Naive thymus-derived CD8-positive, alpha-beta T cell (primary cell): ENCODE measurements at places on chromosomes 7 and 10.

GRCh38 chr7:77819021-77819420, 20.4 kb downstream of the PHTF2 start:
- H3K27me3 ChIP-seq = no peaks in the 10 kb centered on the region
- no peak overlapping the region for H3K4me3 ChIP-seq
- peaks cover 9% of the 10 kb centered on the region for H3K4me1 ChIP-seq
- H3K27ac ChIP-seq = no peak overlapping the region

- no peak overlapping the region for H3K27ac ChIP-seq
- DNase-seq = no peak
- H3K36me3 ChIP-seq = peaks cover 24% of the 10 kb centered on the region
- H3K4me3 ChIP-seq = no peak overlapping the region
- peaks cover 49% of the 10 kb centered on the region for H3K4me1 ChIP-seq
These were observed 16.2 kb downstream of the CDK6 start for GRCh38 chr7:92820191-92820590.

DNA sequence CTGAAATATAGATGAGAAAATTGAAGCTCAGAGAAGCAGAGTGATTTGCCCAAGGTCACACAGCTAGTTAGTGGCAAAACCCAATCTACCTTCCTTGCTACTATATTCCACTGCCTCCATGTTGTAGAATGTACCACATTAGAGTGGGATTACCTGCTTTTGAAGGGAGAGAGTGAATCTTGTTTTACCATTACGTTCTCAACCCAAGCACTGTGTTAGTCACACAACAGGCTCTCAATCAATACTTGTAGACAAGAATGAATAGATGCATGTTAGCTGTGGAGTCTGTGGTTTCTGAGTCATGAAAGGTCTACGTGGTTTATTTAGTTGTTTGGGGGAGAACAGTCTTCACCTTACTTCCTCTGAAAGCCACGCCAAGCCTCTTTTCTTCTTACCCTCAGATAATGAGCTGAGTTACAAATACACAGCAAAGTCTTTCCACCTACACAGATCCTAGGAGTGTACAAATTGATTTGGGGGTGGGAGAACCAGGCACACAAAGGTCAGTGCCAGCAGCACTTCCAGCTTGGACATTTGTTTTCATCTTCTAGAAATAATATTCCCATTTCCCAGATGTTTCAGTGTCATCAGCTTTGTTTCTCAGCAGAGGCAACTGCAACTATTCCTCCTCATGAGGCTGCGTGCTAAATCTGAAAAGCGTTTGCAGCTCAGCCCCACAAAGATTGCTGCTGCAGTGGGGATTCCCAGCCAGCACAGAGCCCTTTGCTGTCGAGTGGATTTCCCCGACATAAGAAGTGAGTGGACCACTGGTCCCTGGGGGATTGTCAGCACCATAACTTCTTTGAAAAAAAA, 71.5 kb upstream of the ADO start:
- peak overlapping the region; percentile 81 for H3K27ac ChIP-seq
- H3K4me1 ChIP-seq = peaks cover 1% of the 10 kb centered on the region
- peaks cover 19% of the 10 kb centered on the region for H3K27me3 ChIP-seq
- peak; percentile 41 for DNase-seq
- H3K36me3 ChIP-seq = no peaks in the 10 kb centered on the region

DNA sequence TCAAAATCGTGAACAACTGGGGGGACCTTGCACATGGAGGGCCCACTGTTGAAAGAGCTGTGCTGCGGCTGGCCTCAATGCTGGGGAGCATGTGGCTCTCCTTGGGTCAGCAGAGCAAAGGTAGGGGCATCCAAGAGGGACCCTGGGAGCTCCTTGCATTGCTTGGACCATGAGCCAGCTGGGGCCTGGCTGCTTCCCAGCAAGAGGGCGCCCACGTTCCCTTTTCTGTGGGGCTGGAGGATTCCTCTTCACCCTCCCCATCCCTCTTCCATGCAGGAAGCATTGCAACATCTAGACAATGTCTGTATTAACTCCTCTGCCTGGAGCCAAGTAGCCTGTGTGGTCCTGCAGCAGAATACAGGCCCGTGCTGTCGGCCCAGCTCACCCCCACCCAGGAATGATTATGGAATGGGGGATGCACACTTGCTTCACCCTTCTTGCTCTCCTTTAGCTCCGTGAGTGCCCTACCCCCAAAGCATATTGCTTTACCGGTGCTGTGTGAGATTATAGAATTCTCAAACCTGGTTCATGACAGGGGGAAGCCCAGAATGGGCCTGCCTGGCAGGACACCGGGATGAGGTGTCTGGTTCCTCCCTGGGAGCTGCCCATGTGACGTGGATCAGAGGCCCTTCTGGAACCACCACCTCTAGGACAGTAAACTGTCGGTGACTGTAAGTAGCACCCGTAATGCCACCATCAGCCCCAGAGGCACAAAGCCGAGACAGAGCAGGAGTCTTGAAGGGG, 61.9 kb downstream of the SYPL1 start:
- no peak overlapping the region for H3K4me3 ChIP-seq
- H3K4me1 ChIP-seq = no peaks in the 10 kb centered on the region
- no peak overlapping the region for H3K27ac ChIP-seq
- no peaks in the 10 kb centered on the region for H3K36me3 ChIP-seq
- no peak for DNase-seq

- peaks cover 26% of the 10 kb centered on the region for H3K4me1 ChIP-seq
- no peak overlapping the region for H3K27ac ChIP-seq
- no peak for DNase-seq
- H3K4me3 ChIP-seq = no peak overlapping the region
These were observed 45.5 kb downstream of the TNPO3 start for GRCh38 chr7:129009437-129009836.

- no peaks in the 10 kb centered on the region for H3K27me3 ChIP-seq
- peak overlapping the region; percentile 44 for H3K27ac ChIP-seq
- peak overlapping the region; percentile 24 for H3K4me3 ChIP-seq
- H3K36me3 ChIP-seq = no peaks in the 10 kb centered on the region
- peaks cover 12% of the 10 kb centered on the region for H3K4me1 ChIP-seq
- no peak for DNase-seq
These were observed 15.3 kb downstream of the STAG3 start for GRCh38 chr7:100192969-100193368.

DNA sequence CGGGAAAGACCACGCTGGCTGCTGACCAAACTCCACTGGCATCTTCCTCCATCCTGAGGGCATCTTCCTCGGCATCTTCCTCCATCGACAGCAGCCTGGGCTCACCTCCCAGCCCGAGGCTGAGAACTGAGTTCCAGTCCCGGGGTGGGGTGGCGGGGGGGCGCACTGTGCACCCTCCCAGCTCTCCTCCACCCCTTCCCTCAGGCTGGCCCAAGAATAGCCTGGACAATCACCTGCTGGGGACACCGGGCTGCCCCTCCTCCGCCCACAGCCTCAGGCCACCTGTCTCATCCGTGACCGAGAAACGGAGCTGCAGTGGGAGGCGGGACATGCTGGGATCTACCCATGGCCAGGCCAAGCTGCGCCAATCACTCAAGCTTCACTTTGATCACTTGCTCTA, 37.2 kb downstream of the DIP2C start:
- no peak for DNase-seq
- no peak overlapping the region for H3K4me3 ChIP-seq
- H3K36me3 ChIP-seq = no peaks in the 10 kb centered on the region
- H3K4me1 ChIP-seq = no peaks in the 10 kb centered on the region
- H3K27ac ChIP-seq = no peak overlapping the region
- peaks cover 10% of the 10 kb centered on the region for H3K27me3 ChIP-seq

GRCh38 chr7:1090686-1091643, 3.1 kb downstream of the GPER1 start:
- peaks cover 3% of the 10 kb centered on the region for H3K36me3 ChIP-seq
- no peak overlapping the region for H3K4me3 ChIP-seq
- DNase-seq = no peak
- no peak overlapping the region for H3K27ac ChIP-seq
- H3K4me1 ChIP-seq = peaks cover 9% of the 10 kb centered on the region
- no peaks in the 10 kb centered on the region for H3K27me3 ChIP-seq

- no peaks in the 10 kb centered on the region for H3K27me3 ChIP-seq
- H3K36me3 ChIP-seq = no peaks in the 10 kb centered on the region
- H3K4me3 ChIP-seq = no peak overlapping the region
- H3K27ac ChIP-seq = no peak overlapping the region
These were observed 271.2 kb downstream of the MAGI2 start for GRCh38 chr7:79182283-79182682.

DNA sequence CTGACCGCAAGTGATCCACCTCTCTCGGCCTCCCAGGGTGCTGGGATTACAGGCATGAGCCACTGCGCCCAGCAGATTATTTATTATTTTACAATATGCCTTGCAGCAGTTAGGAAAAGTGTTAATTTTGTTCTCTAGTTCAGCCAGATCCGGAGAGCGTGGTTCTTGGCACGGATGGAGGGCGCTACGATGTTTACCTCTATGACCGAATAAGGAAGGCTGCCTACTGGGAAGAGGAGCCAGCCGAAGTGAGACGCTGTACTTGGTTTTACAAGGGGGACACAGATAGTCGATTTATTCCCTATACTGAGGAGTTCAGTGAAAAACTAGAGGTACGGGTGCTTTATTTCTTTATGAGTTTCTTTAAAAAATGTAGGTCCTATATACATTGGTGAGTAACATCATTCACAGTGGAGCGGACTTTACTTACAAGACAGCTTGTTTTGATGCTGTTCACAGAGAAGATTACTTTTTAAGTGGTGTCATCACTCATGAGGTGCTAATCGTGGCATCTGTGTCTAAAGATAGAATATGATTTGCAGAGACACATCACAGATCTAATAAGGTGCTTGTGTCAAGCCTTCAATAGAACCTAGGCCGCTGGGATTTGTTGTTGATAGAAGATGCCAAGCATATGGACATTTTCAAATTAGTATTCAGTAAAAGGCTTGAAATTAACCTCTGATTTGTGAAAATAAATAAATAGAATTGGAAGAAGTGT, 11.6 kb downstream of the SEC23IP start:
- H3K27ac ChIP-seq = no peak overlapping the region
- no peaks in the 10 kb centered on the region for H3K27me3 ChIP-seq
- peaks cover 15% of the 10 kb centered on the region for H3K36me3 ChIP-seq

DNA sequence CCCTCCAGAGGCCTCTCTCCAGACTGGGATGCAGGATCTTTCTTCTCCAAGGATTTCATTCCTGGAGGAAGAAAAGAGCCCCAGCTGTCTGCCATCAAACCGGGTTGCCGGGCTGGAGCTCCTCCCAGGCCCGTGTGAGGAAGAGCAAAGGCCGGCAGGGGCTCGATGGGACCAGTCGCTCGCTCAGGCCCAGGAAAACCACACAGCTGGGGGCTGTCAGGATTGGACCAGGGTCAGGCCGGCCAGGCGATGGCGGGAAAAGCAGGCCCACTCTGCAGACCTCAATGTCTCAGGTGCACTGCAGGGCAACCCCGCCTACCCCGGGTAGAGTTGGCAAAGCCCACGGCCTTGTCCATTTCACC, 98.1 kb upstream of the DNAAF5 start:
- no peaks in the 10 kb centered on the region for H3K27me3 ChIP-seq
- no peak overlapping the region for H3K27ac ChIP-seq
- DNase-seq = peak; percentile 4

DNA sequence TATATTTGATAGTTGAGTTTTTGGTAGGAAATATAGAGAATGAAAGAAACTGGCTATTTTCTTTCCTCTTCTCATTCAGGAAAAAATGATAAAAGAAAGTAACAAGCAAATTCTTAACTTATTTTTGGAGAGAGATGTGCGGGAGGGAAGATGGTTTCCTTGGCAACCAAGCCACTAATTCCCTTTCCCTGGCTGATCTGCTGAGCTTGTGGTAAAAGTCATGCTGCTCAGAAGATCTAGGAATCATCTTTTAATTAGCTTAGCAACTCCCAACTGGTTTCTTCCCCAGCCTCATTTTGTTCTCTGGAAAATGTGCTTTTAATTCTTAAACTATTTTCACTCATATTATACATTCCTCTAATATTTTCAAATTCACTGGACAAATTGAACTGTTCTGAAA, 11.8 kb downstream of the UROS start:
- no peaks in the 10 kb centered on the region for H3K27me3 ChIP-seq
- no peaks in the 10 kb centered on the region for H3K4me1 ChIP-seq
- H3K36me3 ChIP-seq = peaks cover 4% of the 10 kb centered on the region
- H3K4me3 ChIP-seq = no peak overlapping the region

DNA sequence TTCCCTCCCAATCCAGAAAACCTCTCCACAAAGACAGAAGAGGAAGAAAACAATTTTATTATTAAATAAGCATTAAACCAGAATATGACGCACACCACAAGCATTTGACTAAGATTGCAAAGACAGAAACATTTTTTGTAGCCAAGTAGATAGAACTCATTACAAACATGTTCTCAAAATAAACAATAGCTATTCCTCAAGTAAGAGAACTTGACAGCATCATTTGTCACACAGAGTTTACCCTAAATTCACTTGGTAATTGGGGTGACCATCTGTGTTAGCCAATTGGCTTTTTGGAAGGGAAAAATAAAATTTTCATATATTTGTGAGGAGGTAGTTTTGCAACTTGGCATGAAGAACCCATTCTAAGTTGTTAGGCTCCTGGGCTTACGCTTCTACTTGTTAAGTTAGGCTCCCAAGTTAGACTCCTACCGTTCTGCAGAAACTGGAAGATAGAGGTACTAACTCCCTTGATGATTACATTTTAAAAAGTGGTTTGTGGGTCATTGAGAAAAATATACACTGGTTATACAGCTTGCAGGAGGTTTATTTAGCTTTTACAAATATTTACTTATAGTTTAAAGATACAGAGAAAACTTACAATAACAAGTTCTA, 618.6 kb upstream of the CNTNAP2 start:
- no peaks in the 10 kb centered on the region for H3K36me3 ChIP-seq
- H3K27ac ChIP-seq = no peak overlapping the region
- no peak overlapping the region for H3K4me3 ChIP-seq
- no peaks in the 10 kb centered on the region for H3K27me3 ChIP-seq

DNA sequence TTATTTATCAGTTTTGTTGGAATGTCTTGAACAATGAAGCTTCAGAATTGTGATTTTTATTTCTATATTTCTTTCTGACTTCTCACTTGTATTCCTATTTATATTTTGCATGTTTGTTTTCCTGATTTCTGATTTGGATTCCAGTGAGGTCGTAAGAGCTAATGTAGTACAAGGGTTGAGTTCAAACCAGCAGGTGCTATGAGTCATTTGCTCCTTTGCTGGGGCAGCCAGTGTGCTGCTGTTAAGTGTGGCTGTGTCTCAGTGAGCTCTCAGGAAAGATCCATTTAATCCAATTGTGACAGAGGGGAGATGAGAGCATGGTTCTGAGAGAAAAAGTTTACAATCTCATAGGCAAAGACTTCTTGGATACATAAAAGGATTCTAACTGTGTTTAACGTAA, 48.6 kb downstream of the MCU start:
- no peak overlapping the region for H3K27ac ChIP-seq
- no peak for DNase-seq
- H3K4me3 ChIP-seq = no peak overlapping the region
- no peaks in the 10 kb centered on the region for H3K27me3 ChIP-seq

- no peak for DNase-seq
- no peak overlapping the region for H3K27ac ChIP-seq
- no peaks in the 10 kb centered on the region for H3K36me3 ChIP-seq
- no peak overlapping the region for H3K4me3 ChIP-seq
- H3K27me3 ChIP-seq = no peaks in the 10 kb centered on the region
- no peaks in the 10 kb centered on the region for H3K4me1 ChIP-seq
These were observed 317.5 kb downstream of the WDR11 start for GRCh38 chr10:121168545-121169216.
